T-helper 1 cell (primary cell): ENCODE measurements at places on chromosomes 2 and 18.
A peak's percentile ranks its signal among the peaks of the same experiment; 100 is the strongest.

DNA sequence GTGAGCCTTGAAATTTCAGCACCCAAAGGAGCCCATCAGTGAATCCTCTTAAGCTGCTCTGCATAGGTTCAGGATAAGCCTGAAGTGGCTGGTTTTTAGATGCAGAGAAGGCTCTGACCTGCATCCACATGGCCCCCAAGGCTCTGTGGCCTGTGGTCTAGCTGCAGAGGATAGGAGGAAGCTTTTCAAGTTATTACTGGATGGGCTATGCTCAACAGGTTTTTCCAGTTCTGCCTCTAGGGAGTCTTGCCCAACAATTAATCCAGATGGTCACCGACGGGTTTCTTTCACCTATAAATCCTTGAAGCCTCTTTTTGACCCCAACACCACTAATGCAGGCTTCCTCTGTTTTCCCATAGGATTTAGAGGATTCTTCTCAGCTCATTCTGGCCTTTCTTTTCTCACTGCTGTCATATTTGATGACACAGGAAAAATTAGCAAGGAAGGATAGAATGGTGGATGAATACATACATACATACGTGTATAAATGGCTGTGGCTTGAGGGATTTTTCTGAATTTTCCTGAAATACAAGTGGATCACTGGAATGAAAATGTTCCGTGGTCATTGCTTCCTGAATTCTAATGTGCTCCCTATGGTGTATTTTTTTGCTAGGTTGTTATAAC lies 52.2 kb upstream of the BCL2L11 start:
- no peak for DNase-seq

DNA sequence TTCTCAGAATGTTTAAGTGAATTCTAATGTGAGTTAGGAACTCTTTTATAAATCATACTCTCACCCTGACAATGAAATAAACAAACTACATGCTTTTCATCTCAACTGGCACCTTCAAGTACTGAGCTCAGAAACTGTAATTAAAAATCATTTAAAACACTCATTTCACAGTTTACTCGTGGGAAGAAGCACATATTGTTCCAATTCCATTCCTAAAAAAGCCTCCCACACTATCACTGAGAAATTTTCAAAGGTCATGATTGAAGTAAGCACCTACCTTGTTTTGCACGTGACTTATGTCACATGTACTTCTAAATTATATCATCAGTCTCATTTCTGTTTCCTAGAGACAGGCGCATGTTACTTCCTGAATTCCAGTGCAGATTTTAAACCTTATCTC lies 678.1 kb upstream of the SLC8A1 start:
- no peak for DNase-seq

- no peak for DNase-seq
Observed at GRCh38 chr2:47259829-47260228, 104.7 kb upstream of the STPG4 start.

DNA sequence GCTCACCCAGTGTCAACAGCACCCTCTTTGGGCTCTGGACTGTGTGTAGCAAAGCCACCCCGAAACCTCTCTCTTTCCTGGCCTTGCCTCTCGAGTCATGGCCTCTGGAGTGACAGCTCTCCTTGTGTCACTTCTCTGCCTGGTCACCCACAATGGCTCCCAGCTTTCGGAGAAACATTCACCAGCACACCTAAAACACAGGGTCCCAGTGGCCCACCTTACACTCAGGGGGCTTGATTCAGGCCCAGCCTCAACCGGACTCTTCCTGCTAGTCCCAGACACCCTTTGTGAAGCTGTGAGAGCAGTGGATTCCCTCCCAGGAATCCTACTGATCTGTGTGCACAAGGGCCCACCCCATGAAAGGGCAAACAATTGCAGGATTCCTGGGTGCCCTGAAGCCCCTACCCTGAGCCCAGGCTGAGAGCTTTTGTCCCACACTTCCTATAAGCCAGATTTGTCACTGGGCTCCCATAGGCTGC lies 137.2 kb upstream of the HAAO start:
- no peak for DNase-seq

GRCh38 chr2:76675212-76675611 lies 847.0 kb downstream of the LRRTM4 start:
- no peak for DNase-seq

DNA sequence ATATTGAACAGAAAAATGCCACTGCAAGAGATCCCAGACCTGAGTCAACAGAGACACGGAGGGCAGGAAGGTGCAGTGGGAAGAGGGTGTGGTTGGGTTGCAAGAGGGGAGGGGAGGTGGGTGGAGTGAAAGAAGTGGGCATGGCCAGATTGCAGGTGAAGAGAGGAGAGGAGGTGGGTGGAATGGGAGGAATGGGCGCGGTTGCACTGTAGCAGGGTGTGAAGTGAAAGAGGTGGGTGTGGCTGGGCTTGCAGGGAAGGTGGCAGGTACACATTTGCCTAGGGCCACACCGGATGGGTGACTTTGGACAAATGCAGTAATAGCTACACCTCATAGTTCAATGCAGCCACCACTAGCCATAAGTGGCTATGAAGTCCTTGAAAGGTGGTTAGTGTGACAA lies 71.1 kb downstream of the DOCK10 start:
- DNase-seq, result peak; percentile 18

GRCh38 chr2:152419944-152420343 lies 85.0 kb downstream of the FMNL2 start:
- no peak for DNase-seq

DNA sequence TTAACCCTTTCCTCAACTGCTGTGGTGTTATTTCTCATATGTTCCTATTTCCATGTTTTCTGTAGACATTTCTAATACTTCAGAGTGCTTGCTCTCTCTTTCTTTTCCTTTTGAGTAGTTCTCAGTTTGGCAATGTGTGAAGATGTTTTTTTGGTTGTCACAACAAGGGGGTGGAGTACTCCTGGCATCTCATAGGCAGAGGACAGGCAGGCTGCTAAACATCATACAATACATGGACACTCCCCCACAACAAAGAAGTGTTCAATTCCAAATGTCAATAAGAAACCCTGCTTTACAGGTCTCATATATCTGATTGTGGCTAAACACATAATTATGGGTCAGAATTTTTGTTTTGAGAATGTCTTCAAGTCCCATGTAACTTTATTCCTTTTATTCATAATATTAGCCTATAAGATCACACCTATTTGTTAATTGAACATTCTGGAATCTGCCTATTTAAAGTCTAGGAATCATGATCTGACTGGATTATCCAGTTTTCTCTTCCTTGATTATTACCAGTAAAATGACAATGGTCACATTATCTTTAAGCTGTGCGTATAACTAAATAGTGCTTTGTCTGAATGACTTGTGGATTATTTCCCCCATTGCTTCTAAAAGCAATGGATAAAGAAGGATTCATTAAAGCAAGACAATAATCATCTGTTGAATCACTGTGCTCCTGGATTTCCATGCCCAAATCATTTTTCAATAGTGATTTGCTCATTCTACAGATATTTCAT lies 46.8 kb upstream of the ITPRID2 start:
- DNase-seq, result no peak
